RCC 7860 (cell line): ENCODE measurements at places on chromosomes 4 and X.

GRCh38 chr4:128916832-128917231 lies 107.3 kb downstream of the JADE1 start:
- DNase-seq = no peak

GRCh38 chr4:16617435-16617834 lies 281.0 kb downstream of the LDB2 start:
- DNase-seq = no peak

GRCh38 chrX:47619486-47620302 lies at the start of gene SYN1:
TSS of gene SYN1 (minus strand) at chrX:47619857. CDS start at chrX:47619728, 129 bp downstream.
- DNase-seq = no peak

GRCh38 chr4:3687538-3687937 lies 78.6 kb upstream of the ADRA2C start:
- no peak for DNase-seq

DNA sequence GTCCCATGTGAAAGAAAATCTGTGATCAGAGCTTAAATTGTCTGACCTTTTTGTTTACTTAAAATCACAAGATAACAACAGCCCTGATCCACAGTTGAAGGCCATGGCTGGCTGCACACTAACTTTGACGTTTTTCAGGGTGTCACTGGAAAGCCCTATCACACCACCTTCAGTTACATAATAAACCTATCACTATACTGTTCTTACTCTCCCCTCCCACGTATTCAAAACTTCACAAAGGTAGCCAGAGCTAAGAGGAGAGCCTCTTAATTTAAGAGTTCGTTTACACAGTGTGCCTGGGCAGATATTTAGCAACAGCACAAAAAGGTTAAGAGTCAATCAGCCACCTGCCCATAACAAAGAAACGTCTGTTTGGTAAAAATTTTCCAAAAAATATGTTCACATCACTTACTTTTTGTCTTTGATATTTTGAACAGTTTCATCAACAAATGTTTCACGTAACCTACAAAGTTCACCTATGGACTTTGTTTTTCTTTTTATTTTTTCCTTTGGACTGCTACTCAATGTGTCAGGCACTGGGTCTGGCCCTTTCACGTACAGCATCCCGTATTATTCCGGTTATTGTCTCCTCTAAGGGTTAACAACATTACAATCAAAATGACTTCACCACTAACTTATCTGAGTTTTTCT lies 25.0 kb downstream of the RFC1 start:
- no peak for DNase-seq

- DNase-seq = no peak
Observed at GRCh38 chrX:13923845-13924244, 105.8 kb downstream of the GEMIN8 start.
